NCI-H1048 (cell line): ENCODE measurements at places on chromosomes 2 and 18.

DNA sequence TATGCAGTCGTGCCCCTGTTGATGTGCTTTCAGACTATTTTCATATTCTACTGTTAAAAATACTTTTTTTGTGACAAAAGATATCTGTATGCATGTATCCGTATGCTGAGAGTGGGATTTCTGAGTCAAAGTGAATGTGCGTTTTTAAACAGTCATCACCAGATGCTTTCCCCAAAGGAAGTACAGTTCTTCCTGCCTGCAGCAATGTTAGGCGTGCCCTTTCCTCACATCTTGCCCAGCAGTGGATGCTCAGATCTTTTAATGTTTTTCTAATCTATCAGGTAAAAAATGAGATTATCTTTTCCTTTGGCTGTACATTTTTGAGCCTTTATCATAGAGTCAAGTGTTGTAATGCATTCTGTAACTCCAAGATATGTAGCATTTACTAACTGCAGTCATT lies 111.7 kb downstream of the PTPRM start:
- no peak for DNase-seq

DNA sequence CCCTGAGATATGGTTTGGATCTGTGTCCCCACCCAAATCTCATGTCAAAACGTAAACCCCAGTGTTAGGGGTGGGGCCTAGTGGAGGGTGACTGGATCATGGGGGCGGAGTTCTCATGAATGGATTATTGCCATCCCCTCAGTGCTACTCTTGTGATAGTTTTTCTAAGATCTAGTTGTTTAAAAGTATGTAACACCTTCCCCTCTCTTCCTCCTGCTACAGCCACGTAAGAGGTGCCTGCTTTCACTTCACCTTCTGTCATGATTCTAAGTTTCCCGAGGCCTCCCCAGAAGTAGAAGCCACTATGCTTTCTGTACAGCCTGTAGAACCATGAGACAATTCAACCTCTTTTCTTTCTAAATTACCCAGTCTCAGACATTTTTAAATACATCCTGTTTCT lies 16.9 kb downstream of the PUM2 start:
- DNase-seq, result no peak

DNA sequence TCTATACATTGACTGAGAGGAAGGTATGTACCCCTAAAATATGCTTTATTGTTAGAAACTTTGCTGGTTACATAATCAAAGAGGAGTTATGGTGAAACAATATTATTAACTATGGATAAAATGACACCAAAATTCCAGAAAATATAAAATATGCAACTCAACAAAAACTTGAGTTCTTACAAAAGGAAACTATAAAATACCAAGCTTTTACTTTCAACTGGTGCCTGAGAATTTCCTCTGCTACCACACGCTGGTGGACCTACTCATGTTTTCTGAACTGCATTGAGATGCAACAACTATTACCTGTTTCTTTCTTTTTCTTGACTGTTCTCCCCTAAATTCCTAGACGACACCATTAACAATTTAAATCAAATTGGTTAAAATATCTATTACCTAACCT lies 8.2 kb upstream of the NFE2L2 start:
- no peak for DNase-seq

GRCh38 chr2:190060019-190060418 lies 2.5 kb downstream of the MSTN start:
- DNase-seq, result no peak

GRCh38 chr18:74480149-74480651 lies 16.0 kb upstream of the CNDP2 start:
- DNase-seq, result no peak

DNA sequence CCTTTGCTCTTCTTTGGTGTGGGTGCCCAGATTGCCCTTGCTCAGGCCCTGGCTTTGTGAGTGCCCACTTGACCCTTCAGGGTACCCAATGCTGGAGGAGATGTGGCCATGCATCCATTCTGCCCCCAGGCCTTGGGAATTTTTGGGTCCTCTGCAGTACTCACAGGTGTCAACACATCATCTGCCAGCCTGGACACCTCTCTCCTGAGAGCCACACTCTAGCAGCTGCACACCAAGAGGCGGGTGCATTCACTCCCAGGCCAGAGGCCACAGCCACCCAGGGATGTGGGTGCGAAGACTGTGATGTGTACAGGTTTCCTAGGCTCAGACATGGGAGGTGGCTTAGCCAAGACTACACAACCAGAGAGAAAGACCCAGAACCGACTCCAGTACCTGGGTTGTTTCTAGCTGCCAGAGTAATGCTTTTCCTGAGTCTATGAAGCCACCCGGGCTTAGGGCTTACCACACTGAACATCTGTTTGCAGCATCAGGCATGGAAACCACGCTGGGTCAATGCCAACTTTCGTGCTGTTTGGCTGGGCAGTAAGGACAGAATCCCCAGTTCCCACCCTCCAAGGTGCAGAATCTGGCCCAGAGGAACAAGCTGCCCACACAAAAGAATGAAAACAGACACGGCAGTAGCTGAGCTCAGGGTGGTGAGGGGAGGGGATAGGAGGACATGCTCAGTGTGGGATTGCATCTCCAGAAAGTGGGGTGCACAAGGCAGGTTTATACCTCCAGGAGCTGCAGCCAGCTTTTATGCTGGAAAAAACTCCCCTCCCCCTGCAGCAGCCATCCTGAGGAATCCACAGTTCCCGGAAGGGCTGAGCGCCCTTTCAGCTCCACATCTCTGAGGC lies 40.1 kb downstream of the KCNF1 start:
- DNase-seq, result no peak

DNA sequence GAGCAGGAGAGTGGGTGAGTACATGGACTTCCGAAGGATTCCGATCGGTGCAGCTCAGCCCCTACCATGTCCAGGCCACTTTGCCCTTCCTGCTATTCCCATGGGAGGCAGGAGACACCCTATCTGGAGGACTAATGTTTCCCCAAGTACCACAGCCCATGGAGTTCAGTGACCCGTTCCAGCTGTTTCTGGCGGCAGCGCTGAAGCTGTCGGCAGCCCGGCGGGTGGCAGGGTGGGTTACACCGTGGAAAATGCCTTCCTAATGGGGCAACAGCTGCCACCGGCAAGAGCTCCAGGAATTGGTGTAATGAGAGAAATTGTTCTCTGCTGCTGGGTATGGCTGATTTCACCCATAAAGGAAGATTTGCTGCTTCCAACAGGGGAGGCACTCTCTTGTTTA lies 98.3 kb downstream of the MYCN start:
- DNase-seq, result no peak
